Activated CD8-positive, alpha-beta memory T cell treated with anti-CD3 and anti-CD28 coated beads for 4 hours (primary cell): ENCODE measurements at places on chromosomes 16 and 17.

- peak; percentile 16 for DNase-seq
These were observed 1.2 kb upstream of the FGF11 start for GRCh38 chr17:7437950-7438614.

DNA sequence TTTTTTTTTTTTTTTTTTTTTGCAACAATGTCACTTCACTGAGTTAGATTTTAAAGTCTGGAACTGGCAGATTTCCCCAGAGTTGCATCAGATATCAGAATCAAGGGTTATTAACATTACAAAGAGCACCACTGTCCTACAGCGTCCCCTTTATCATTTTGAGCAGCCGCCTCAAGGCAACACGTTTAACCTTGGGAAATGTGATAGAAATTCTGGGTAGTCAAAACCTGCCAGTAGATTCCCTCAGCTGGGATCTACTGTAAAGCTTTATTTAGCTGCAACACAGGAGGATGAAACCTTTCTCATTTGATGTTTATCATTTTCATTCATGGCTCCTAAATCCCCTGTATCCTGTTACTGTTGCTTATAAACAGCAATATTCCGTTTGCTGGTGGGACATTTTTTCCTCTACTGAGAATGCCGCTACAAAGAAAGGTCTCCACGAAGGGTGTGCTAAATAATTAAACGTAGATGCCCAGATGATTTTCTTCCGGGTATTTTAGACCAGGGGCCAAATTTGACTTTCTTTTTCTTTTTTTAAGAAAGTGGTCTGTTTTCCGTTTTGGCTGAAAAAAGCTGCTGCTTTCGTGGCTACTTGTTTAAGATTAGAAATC, 436.1 kb upstream of the GOT2 start:
- no peak for DNase-seq

- DNase-seq: no peak
These were observed 73.9 kb upstream of the DHX40 start for GRCh38 chr17:59491353-59492090.

DNA sequence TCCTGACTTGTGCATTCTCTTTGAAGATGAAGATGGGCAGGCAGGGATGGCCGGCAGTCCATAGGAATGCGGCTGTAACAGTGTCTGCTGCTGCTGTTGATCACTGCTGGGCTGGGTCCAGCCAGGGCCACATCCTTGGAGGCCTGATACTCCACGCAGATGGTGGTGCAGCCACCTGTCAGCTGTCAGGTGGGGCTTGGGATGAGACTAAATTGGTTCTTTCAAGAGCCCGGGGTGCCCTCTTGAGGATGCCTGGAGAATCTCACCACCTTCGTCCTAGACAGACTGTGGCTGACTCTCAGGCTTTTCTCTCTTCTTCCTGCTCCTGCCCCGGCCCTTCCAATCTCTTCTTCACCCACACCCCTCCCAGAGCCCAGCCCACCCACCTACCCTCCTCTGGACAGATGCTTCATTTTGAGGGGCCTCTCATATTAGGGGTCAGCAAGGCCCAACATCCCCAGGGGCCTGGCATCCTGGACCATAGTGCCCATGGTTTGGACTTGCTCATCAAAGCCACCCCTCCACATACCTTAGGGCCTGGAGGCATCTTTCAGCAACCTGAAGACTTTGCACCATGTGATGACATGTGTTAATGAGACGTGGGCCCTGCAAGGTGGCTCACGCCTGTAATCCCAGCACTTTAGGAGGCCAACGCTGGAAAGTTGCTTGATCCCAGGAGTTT, 19.1 kb downstream of the OSBPL7 start:
- DNase-seq: peak; percentile 24

- DNase-seq: no peak
These were observed 48.4 kb upstream of the DOC2B start for GRCh38 chr17:229709-230394.

DNA sequence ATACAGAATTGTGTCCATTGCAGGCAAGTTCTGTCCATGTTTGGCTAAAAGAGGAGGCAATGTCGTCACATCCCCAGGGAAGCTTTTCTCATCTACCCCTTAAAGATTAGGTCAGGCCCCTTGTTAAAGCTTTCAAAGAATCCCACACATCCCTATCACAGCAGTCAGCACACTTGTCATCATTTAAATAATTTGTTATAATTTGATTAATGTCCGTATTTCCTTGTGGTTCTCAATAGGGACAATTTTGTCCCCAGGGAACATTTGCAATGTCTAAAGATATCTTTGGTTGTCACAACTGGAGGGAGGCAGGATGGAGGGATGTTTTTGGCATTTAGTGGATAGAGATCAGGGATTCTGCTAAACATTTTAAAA, 28.1 kb upstream of the NFAT5 start:
- no peak for DNase-seq

DNA sequence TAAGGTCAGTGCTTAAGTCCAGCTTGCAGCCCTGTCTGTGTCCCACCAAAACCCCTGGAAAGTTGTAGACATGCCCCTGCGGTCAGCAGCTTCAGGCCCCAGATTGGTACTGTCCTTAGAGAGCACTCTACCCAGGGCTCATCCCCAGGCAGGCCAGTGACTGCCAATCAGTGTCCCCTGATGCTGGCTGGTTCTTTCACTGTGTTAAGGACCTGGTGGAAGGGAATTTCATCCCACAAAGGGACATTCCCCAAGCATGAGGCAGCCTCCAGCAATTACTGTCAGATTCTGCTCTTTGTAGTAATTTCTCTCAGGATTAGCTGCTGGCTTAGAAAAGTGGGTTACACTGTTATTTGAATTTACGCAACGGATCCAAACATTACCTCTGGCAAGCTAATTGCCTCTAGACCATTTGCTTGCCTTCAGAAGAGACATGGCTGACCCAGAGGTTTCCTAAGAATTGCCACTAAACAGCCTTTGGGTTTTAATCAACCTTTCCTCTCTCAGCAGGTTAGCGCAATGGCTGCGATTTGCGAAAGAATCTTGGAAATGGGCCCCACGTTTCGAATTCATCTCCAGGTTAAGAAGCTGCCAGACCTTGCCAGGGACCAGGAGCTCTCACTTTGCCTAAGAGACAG, 5.9 kb downstream of the IRX6 start:
- no peak for DNase-seq
